Left colon (tissue), 2 donors: ENCODE measurements at places on chromosomes 6 and 20. TPM values are rescaled to one million over a fixed set of nuclear protein-coding genes. Genes with fewer than 3 reads are reported as not detected.

- no peak for DNase-seq
These were observed 5.3 kb downstream of the RAB32 start for GRCh38 chr6:146548898-146549374.

Gene UBD
- total RNA-seq, result 2.3 TPM

GRCh38 chr20:12265662-12266061, 348.0 kb downstream of the BTBD3 start:
- DNase-seq, result no peak

GRCh38 chr20:55569084-55569483, 436.2 kb downstream of the CBLN4 start:
- no peak for DNase-seq

Gene BACH2
- total RNA-seq, result 0.67 TPM

GRCh38 chr6:104325341-104326172, 534.2 kb downstream of the HACE1 start:
- no peak for DNase-seq

DNA sequence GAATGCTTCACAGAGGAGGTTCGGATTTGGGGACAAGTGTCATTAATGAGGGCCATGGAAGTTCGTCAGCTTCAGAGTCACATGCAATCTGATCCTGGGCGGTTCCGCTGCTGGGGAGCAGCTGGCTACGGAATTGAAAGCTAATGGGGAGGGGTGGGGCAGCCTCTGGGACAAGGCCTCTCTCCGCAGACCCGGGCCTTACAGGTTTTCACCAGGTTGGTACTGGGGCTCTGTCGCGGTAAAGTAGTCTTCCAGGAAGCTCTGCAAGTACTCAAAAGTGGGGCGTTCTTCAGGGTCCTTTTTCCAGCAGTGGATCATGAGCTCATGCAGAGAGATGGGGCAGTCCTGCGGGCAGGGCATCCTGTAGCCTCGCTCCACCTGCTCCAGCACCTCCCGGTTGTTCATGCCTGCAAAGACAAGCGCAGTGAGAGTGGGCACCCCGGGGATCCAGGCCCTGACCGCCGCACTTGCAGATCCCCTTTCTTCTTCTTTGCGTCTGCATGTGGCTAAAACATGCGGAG, 55.9 kb upstream of the TRAF3IP2 start:
- DNase-seq, result no peak

Gene ESR1
- 0.18 TPM for total RNA-seq

Gene MBOAT1
- total RNA-seq, result 72.6 TPM

- no peak for DNase-seq
These were observed 125.9 kb downstream of the SLC24A3 start for GRCh38 chr20:19338380-19338779.

DNA sequence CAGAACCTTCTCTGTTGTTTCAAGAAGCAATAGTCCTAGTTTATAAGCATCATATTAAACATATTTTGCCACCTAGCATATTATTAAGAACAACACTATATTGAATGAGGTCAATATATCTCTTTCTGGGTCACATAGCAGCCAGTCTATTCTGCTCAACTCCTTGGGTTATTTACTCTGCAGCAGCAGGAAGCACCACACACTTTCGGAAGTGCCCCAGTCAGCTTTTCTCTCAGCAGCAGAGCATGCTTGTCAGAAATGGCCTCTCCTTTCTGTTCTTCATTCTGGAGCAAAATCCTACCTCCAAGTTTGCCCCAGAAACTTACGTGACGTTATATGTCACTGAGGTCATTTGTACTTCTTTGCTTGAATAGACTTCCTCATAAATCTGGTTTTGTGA, 22.7 kb downstream of the CFAP206 start:
- DNase-seq, result no peak

DNA sequence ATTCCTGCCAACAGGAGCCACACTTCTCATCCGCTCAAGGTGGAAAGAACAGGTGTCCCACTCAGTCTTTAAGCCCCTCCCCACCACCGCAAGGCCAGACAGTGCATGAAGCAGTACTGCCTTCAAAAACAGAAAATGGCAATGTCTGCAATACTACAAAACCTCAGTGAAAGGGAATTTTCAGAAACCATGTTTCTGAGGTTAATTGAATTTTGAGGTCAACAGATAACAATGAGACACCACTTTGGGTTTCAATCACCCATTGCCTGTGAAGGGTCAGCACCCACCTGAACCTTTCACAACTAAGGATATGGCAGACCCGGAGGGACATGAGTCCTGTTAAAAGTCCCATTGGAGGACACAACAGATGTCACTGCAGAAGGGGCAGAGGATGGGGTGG, 13.0 kb downstream of the ZC3H12D start:
- no peak for DNase-seq

- DNase-seq, result no peak
These were observed 44.1 kb upstream of the ID1 start for GRCh38 chr20:31560746-31561598.

- DNase-seq, result no peak
These were observed 79.9 kb downstream of the VGLL2 start for GRCh38 chr6:117345292-117345610.

DNA sequence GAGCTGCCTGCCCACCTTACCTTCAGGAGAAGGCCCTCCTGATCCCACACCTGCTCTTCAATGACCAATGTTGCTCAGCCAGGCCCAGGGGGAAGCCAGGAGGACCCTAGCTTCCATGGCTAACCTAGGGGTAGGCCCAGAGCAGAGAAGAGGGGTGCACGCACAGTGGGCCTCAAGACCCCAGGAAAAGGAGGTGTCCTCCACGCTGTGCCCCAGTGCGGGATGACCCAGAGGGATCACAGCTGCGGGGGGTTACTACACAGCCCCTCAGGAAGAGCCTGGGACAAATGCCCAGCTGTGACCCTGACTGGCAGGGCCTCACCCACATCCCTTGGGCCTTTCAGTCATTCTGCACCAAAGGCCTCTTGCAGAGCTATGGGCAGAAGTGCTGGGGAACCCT, 31.6 kb upstream of the APMAP start:
- DNase-seq, result no peak

DNA sequence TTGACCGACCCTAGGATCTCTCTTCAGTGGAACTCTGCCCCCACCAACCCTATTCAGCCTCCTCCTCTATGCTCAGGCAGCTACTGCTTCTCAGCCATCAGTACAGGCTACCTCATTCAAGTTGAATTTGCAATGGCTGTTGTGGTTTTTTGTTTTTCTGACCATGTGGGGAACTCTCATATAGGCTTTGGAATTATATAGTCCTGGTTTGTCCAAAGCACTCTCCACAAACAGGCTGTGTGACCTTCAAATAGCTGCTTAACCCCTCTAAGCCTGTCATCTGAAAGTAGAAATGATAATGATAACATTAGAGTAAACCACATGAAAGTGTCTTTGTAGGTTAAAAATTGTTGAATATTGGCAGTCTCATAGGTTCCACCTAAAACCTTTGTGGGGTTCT, 80.3 kb downstream of the UNC5CL start:
- no peak for DNase-seq

DNA sequence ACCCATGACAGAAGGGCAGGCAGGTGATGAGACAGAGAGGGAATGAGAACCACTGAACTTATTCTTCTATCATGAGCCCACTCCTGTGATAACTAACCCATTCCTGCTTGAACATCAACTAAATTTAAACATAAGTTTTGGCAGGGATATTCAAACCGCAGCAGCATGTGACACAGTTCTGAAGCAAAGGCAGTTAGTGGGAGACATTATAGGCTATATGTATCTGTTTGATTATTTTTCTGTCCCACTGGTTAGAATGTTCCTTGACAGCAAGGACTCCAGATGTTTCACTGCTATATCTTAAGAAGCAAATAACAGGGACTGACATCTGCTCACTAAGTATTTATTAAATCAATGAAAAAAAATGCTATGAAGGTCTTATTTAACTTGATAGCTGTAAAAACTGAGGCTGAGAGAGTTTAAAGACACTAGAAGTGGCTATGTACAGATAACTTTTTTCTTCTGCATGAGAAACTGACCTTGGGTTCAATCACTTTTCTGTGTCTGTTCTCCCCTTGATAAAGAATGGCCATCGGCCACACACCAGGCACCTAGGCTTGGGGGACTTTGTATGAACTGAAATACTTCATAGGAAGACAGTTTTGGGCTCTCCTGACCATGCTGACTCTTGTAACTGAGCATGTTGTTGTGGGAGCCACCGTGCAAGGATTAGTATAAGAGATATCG, 90.9 kb downstream of the CEP162 start:
- DNase-seq, result no peak

DNA sequence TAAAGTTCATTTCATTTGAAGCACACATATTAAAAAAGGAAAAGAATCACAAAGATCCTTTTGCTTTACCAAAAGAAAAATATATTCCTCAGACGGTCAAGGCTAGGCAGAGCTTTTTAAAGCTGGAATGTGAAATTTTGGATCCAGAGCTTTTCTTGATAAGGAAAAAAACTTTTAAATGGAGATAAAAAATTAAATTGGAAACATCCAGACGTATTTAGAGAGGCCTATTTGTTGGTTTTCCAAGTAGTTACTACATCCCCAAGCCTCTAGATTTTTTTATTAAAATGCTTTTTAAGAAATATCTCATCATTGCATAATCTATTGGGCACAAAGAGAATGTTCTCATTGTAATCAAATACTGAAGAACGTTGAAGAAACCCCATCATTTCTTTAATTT, 385.7 kb upstream of the CITED2 start:
- DNase-seq, result no peak

Gene TRIM10
- total RNA-seq, result 6.3 TPM
